Activated naive CD4-positive, alpha-beta T cell treated with anti-CD3 and anti-CD28 coated beads for 36 hours (primary cell): ENCODE measurements at places on chromosomes 6 and 20.

DNA sequence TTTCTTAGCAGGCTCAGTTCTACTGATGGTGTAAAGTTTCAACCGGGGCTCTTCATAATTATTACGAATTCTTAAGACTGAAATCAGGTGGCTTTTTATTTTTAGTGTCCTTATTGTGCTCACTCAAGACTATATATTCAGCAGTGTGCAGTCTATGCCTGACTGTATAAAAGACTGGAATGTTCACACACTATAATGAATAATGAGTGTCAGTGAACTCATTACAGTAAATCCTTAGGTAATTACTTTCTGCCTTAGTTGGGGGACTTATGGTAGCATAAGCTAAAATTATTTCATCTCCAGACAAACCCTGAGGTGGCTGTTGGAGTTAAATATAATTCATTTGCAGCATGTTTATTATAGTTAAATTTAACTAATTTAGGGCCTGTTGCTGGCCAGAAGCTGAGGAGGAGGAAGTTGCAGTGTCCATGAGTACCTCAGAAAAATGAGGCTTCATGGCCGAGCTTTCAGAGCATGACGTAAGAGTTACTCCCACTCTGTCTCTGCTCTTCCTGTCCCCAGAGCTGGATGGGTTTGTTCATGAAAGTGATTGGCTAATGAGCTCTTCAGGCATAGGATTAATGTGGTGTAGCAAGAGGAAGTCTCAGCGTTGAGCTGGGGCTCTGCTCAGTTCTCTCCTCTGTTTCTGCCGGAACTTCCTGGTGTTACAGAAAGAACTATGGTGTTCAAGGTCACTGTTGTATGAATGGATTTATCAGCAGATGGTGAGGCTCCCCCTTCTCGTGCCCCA is 335.7 kb downstream of the NRN1 start:
- peak; percentile 51 for DNase-seq
- H3K4me3 ChIP-seq, result peak overlapping the region; percentile 41
- peaks cover 4% of the 10 kb centered on the region for H3K36me3 ChIP-seq

DNA sequence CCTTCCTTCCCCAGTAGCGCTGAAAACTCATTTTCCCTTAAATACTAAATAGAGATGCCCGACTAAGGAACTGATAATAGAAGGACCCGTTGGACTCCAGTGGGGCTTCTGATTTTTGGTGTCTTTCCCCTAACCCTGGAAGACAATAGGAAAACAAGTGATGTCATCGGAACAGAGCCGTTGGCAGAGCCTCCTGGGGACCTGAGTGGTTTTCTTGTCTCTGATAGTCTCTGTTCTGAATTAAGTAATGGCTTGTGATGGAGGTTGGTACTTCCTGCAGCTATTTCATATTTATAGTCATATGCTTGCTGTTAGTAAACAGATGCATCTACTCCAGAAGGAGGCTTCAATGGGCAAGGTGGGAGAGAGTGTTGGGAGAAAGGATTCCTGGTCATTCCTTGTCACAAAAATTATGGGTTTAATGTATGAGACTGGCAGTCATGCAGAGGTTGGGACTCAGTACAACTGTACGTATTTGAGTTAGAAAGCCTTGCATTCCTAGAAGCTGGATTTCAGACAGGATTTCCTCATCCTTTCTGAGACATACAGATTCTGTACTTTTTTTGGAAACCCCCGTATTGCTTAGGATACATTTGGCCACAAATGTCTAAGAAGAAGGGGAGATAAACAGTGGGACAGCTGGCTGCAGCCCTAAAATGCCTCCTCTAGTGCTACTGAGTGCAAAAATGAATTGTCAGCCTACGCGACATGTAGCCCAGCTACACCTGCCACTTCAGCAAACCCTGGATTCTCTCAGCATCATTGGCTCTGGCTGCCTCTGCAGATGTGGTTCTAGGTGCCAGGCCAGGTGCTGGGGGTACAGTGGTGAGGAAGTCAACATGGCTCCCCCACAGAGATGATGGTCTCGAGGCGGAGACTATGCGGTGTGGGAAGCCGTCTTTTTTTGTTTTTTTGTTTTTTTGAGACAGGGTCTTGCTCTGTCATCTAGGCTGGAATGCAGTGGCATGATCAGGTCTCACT is 38.1 kb downstream of the CDS2 start:
- no peak for DNase-seq
- no peak overlapping the region for H3K27ac ChIP-seq
- H3K4me3 ChIP-seq, result no peak overlapping the region
- no peaks in the 10 kb centered on the region for H3K36me3 ChIP-seq
- H3K4me1 ChIP-seq, result peaks cover 72% of the 10 kb centered on the region

GRCh38 chr6:137217801-137218472 is 1.2 kb downstream of the IFNGR1 start:
- no peak for DNase-seq
- H3K27ac ChIP-seq, result peak overlapping the region; percentile 94
- H3K4me1 ChIP-seq, result peaks cover 47% of the 10 kb centered on the region
- peaks cover 6% of the 10 kb centered on the region for H3K36me3 ChIP-seq
- H3K27me3 ChIP-seq, result no peaks in the 10 kb centered on the region

DNA sequence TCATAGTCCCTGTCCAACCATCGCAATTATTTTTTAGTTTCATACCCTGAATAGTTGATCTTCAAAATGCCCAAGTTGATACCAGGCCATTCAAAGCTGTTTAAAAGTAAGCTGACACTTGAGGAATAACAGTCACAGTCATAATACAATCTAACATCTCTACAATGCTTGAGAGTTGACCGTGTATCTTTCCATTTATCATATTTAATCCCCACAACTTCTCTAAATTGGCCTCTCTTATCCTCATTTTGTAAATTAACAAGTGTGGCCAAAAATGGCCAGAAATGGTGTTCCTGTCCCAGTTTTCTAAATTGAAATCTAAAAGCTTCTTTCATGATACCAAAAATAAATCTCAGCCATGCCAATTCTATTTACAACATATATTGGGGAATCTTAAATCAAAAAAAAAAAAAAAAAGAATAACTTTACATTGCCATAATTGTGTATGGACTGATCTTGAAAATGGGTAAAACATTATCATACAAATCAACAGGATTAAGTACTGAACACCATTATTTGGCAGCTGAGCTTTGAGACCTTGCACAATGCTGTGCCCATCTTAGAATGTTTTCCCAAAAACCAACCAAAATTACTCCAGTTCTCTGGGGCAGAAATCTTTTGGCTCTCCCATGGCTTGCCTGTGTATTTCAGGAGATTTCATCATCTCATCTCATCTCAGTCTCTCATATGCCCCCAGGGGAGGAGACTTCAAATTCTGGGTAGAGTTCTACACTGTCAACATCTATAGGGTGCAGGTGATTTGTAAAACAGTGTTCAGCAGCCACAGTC is 448.7 kb upstream of the JARID2 start:
- H3K4me1 ChIP-seq, result peaks cover 9% of the 10 kb centered on the region
- H3K36me3 ChIP-seq, result no peaks in the 10 kb centered on the region
- no peak overlapping the region for H3K4me3 ChIP-seq
- no peaks in the 10 kb centered on the region for H3K27me3 ChIP-seq

GRCh38 chr6:47455533-47456209 is 21.9 kb upstream of the CD2AP start:
- H3K27me3 ChIP-seq, result no peaks in the 10 kb centered on the region
- no peaks in the 10 kb centered on the region for H3K4me1 ChIP-seq
- H3K4me3 ChIP-seq, result no peak overlapping the region
